ENCODE measurements at places on chromosomes 12 and 14.
A peak's percentile ranks its signal among the peaks of the same experiment; 100 is the strongest.

GRCh38 chr12:108724054-108724889 is 7.0 kb downstream of the CORO1C start:
- no peak for DNase-seq

- DNase-seq: no peak
Observed at GRCh38 chr12:131591714-131592709, 118.9 kb upstream of the SFSWAP start.

DNA sequence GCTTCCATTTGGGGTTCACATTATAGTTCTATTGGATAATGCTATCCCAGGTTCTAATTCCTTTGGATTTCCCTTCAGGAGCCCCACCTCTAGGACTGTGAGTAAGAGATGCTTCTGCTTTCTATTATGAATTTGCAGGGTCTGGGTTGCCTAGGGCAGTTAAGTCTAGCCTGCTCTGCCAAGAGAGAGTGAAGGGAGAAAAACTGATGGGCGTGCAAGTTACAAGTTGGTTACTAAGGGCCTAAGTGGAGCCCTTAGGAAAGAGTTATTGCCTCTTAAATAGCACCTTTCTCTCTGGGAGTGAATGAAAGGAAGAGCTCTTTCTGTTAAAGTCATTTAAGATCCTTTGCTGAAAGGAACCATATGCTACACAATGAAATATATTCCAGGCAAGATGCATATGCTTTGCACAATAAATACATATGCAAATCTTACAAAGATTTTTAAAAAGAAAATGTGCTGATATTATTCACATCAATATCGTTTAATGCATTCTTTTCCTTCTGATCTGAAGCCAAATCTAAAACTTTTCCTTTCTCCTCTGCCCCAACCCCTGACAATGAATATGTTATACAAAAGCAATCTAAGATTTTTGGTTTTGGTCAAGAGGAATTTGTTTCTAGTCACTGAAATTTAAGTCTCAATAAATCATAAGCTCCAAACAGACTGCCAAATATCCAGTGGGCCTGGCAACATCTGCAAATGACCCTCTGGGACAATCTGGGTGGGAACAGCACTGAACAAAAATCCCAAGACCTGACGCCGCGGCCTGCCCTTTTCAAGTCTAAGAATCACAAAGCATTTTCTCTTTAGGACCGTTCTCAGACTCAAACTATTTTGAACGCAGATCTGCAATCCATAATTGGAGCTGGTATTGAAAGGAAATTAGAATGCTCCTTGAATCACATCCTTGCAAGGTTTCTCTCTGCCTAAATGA is 586.7 kb downstream of the ETNK1 start:
- DNase-seq: no peak

DNA sequence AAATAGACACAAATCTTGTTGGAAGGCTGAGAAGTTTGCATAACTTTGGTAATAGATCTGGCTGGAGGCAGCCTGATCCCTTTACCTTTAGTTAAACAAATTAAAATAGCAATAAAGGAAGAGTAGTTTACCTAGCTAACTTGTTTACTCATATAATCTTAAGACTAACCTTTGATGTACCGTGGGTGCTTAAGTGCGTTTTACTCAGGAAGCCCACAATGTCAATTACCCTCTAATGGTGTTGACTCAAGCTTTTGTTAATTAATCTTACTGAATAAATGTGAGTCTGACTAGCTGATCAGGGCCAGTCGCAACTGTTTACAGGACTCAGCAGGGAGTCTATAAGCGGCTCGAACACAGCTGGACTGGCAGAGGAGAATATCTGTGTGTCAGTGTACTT is 51.5 kb downstream of the FAR2 start:
- no peak for DNase-seq

DNA sequence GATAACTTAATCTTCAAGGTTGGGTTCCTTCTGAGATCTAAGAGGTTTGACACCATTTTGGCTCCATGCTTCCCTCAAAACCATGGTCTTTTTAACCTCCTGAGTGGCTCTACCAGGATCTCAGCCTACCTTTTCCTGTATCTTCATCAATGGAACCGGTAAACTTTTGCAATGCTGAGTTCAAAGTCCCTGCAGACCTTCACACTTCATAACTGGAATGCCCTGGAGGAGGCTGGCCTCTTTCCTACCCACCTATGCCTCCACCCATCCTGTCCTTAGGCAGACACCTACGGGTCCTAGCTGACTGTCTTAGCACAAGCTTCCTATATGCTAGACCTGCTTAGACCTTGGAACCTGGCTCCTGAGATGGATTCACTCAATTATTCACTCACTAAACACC is 89.5 kb upstream of the EEA1 start:
- no peak for DNase-seq

- DNase-seq: peak; percentile 6
Observed at GRCh38 chr12:50764286-50765094, 589 bp downstream of the ATF1 start.

DNA sequence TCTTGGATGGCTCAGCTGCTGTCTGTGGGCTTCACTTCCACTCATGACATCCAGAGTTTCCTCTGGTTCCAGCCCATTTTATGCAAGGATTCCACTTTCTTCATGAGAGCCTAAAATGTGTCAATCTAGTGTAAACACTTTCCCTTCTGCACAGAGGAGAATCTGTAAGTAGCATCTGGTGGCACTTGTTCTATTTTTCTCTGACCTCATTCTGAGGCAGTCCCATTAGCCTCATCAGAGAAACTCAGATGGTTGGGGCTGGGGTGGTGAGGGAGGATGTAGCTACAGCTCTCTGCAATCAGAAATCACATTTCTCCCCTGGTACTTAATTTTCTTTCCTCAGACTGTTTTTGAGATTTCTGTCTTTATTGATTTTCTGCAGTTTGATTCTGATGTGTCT is 81.6 kb downstream of the PRMT8 start:
- DNase-seq: no peak

DNA sequence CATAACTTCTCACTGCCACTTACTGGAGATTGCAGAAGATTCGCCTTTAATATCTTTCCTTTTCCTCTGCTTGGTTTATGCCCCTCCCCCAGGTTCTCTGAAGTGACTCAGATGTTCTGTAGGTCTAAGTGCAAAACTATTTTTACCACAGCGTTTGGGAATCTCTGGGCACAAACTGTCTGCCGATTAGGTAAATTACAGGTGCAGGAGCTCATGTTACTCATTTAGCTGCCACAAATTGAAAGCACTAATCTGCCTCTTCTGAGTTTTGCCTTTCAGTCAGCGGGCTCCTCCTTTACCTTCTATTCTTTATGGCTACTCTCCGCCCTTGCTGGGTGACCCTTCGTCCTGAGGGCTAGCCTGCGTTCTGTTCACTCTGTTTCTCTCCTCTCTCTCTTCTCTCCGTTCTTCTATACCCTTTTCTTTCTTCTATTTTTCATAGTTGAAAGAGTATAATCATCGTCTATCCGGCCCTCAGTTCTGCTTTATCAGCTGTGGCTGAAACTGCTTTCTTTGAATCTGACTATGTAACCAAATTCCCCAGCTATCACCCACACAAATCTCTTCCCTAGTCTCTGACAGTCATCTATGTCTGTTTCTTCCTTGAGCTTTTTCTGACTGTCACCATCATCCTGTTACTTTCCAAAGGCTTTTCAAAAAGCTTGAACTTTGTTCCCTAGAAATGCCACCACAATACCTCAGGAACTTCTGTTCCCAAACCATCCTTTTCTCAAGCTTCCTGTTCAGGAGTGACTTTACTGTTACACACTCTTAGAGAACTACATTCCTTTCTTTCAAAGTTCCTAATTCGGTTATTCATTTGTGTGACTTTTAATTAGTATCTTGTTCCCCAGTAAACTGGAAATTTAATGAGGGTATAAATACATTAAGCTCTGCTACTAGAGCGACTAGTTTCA is 4.3 kb upstream of the MYF6 start:
- no peak for DNase-seq

DNA sequence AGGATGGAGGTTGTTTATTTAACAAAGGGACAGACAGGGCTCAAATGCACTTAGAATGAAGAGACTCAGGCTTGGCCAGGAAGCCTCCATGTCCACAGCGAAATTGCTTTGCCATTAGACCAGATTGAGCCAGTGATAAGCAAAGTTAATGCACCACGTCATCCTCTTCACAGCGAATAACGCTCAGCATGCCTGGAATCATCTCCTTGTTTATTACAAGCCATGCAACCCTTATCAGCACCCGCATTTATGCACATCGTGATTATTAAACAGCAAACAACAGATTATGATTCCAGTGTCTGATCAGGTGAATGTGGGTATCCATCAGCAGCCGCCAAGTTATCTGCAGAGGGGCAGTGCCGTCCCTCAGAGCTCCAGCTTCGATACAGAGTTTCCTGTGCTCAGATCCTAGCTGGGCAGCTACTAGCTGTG is 175.0 kb upstream of the TMEM132C start:
- DNase-seq: no peak

DNA sequence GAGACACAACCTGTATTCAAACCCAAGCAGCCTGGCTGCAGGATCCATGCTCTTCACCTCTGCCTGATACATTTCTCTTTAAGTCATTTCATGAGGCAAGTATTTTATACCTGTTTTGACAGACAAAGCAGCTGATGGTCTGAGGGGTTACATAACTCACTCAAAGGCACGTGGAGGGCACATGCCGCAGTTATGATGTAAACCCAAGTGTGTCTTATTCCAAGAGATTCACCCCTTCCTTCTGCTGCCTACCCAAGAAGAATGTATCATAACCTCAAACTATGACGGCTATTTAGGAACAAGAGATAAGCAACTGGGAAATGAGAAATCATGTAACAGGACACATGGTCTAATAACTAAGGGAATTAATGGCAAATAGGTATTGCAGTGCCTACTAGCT is 329.8 kb upstream of the TMPO start:
- no peak for DNase-seq

Measured in DMS 273 treated with DMSO at 0.1 percent for 48 hours (cell line).